ENCODE measurements at places on chromosomes 12 and 14.

DNA sequence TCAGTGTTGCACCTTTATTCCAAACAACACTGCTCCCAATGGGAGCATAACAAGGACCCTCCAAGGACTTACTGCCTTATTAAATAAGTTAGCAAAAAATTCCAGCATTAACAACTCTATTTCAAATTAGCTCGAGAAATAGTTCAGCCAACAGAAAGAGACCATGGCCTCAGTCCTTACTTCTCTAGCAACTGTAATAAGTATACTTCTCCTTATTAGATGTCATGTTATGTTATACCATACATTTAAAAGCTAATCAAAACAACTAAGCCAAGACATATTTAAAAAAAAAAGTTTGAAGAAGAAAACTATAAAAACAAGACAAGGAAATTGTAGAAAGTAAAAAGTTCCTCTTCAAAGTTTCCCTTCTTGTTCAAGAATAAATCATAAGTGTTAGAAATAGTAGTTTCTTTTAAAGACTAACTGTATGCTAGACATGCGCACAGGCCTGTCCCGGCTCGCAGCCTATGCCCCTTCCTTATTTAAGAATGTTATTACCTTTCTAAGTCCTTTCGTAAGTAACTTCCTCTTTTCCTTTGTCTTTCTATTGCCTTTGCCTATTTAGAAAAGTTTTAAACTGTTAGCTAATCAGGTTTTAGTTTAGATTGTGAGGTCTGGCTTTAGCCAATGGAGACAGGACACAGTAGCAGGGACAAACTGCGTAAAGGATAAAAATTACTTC, 68.6 kb downstream of the RESF1 start:
- DNase-seq, result no peak

DNA sequence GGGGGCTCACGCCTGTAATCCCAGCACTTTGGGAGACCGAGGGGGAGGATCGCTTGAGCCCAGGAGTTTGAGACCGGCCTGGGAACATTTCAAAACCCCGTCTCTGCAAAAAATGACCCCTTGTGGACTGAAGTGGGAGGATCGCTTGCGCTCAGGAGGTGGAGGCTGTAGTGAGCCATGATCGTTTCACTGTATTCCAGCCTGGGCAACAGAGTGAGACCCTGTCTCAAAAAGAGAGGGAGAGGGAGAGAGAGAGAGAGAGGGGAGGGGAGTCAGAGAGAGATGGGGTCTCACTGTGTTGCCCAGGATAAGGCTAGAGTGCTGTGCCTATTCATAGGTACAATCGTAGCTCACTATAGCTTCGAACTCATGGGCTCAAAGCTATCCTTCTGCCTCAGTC, 2.8 kb downstream of the FGD4 start:
- no peak for DNase-seq

DNA sequence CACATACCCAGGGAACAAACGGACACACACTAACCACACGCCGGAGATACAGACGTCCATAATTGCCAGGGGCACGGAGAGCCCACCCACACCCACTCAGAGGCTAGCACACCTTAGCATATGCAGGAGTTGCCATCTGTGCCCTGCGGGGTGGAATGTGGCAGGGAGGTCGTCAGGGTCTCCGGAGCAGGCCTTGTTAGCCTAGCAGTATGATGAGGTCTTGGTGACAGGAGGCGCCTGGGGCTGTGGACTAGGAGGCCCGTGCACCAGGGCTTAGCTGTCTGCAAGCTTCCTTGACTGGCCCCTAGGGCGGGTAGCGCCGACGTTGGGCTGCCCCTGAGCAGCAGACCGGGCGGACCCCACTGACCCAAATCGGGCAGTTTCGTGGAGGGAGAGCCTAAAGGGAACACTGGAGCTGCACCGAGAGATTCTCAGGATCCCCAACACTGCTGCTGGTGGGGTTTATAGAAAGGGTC, 10.0 kb downstream of the STAC3 start:
- DNase-seq, result no peak

GRCh38 chr12:58564721-58565120, 355.6 kb downstream of the LRIG3 start:
- no peak for DNase-seq

GRCh38 chr14:57314396-57315089, 45.8 kb downstream of the AP5M1 start:
- DNase-seq, result no peak

DNA sequence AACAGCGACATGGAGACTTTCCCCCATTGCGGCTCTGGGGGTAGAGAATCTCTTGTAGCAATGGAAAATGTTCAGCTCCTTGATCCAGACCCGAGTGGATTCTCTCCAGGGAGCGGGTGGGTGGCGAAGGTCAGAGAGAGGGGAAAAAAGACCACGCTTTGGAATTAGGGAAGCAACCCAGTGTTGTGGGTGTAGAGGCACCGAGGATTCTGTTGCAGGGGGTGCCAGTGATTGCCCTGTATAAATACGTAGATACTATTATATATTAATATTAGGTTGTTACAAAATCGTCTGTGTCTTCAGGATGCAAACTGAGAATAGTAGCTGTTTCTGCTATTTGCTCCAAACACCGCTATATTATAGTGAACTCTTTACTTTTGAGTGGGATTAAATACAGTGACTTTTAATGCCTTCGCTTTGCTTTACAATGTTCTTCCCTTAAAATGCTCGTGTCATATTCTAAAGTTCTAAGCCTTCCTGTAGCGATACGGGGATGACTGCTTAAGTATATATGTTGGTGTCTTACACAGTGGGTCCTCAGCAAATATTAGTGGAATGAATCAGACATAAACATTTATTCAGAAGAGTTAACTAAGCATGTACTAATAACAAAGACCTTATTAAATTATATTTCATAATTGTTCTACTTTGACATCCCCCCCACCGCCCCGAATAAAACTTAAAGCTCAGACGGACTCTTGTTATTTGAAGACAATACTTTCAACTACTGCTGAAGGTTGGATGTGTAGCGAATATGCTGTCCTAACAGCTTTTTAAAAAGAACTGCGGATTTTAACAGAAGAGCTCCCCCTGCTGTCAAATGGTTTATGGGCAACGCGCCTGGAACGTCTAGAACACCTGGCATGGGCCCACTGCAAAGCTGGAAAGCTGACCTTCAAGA, 136.4 kb upstream of the KRAS start:
- peak; percentile 87 for DNase-seq

- no peak for DNase-seq
These were observed 117.9 kb downstream of the DICER1 start for GRCh38 chr14:95039259-95039992.

GRCh38 chr12:53207042-53207441, at the start of gene ITGB7:
ITGB7 (minus strand) TSS chr12:53207251; CDS start chr12:53200443, 6,808 bp downstream.
- no peak for DNase-seq

- DNase-seq, result no peak
These were observed 81.0 kb upstream of the SCAF11 start for GRCh38 chr12:46071335-46071734.

- no peak for DNase-seq
These were observed 14.0 kb upstream of the PCNX1 start for GRCh38 chr14:70893062-70893845.

DNA sequence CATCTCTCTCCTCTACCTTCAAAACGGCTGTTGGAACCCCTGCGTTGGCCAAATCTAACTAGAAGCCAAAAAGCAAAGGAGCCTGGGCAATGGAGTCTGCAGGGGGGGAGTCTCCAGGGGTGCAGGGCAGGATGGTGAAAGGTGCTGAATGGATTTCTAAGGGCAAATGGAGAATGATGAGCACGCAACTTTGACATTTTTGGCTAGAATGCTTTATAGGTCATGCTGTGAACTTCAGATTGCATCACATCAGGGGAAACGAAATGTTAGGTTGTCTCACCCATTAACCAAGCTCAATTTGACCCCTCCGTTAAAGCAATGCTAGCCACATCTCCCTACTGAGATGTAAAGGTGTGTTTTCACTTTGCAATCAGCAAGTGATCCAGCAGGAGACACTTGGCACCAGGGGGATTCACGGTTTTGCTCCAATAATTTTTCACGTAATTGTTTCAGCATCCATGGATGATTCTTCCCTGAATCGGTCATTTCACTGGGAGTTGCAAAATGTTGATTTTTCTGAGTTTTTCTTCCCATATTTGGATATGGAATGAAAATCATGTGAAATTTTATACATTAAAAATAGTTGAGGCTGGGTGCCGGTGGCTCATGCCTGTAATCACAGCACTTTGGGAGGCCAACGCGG, 78.0 kb upstream of the MDM1 start:
- no peak for DNase-seq
